Mucosa of descending colon (tissue), 3 donors: ENCODE measurements at places on chromosomes 7 and 10. TPM values are rescaled to one million over a fixed set of nuclear protein-coding genes. Genes with fewer than 3 reads are reported as not detected.
A peak's percentile ranks its signal among the peaks of the same experiment; 100 is the strongest.

The GRM3 gene
- total RNA-seq = not detected

The KAZALD1 gene
- total RNA-seq = 20.0 TPM

The COPG2 gene
- 13.8 TPM for total RNA-seq

GRCh38 chr10:48817141-48817540 lies 122.5 kb downstream of the LRRC18 start:
- no peak for DNase-seq

- peak; percentile 4 for DNase-seq
Measured at GRCh38 chr10:132884691-132885271, 57.6 kb downstream of the CFAP46 start.

- no peak for DNase-seq
Measured at GRCh38 chr7:106313966-106314365, 29.2 kb upstream of the NAMPT start.

- DNase-seq = no peak
Measured at GRCh38 chr7:55360486-55360885, 4.7 kb upstream of the LANCL2 start.

DNA sequence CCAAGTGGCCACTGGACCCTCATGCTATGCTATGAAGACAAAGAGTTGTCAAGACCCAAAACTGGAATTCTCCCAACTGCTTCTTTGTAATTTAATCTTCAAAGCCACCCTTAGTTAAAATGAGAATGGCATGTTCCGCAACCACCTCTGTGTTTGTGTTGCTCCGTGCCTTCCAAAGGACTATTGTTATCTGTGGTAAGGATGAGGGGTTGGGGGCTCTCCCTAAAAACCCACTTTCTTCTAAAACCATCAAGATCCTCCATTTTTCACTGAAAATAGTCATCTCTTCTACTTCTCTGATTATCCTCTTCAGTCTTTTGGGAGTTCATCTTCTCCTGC lies 222.1 kb upstream of the AOAH start:
- no peak for DNase-seq
